Astrocyte of the spinal cord (primary cell): ENCODE measurements at places on chromosomes 6 and 20.

DNA sequence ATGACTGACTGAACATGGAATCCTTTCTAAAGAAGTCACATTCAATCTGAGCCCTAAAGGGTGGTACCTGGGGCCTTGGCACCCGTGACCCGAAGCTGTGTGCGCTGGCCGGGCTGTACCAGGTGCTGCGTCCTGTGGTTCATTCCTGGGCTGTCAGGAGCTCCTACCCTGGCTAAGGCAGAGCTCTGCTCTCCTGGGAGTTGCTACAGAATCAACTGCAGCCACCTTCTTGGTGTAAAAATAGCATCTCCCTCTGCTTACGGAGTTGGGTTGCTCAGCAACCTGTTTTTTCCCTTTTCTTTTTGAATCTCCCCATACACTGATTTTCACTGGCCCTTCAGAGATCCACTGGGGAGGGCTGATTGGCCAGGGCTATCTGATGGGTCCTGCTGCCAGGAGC is 236.6 kb upstream of the PDE10A start:
- DNase-seq, result no peak

GRCh38 chr6:90896075-90896547 is 309.2 kb upstream of the MAP3K7 start:
- no peak for DNase-seq

GRCh38 chr6:136969930-136970329 is 47.8 kb downstream of the SLC35D3 start:
- no peak for DNase-seq

GRCh38 chr20:43955750-43956191 is 41.1 kb downstream of the TOX2 start:
- DNase-seq, result no peak

GRCh38 chr20:25220810-25221591 is 25.5 kb downstream of the ENTPD6 start:
- DNase-seq, result no peak

DNA sequence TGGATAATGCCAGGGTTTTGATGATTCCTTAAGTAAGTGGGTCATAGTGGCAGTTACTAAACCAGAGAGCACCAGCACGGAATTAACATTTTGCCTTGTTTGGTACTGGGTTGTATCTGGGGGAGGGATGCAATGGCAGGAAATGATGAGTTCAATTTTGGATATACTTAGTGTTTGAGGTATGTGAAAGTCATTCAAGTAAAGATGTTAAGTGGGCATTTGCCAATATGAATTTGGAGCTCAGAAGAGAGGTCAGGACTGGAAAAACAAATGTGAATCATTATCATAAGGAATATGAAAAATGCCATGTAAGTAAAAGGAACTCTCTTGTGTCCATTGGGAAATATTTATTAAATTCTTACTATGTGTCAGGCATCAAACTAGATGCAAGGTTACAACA is 6.2 kb downstream of the PXT1 start:
- peak; percentile 43 for DNase-seq

- DNase-seq, result no peak
Measured at GRCh38 chr6:145809785-145810184, 4.8 kb downstream of the FBXO30 start.

GRCh38 chr6:153092082-153093013 is 38.7 kb downstream of the RGS17 start:
- DNase-seq, result peak; percentile 92

DNA sequence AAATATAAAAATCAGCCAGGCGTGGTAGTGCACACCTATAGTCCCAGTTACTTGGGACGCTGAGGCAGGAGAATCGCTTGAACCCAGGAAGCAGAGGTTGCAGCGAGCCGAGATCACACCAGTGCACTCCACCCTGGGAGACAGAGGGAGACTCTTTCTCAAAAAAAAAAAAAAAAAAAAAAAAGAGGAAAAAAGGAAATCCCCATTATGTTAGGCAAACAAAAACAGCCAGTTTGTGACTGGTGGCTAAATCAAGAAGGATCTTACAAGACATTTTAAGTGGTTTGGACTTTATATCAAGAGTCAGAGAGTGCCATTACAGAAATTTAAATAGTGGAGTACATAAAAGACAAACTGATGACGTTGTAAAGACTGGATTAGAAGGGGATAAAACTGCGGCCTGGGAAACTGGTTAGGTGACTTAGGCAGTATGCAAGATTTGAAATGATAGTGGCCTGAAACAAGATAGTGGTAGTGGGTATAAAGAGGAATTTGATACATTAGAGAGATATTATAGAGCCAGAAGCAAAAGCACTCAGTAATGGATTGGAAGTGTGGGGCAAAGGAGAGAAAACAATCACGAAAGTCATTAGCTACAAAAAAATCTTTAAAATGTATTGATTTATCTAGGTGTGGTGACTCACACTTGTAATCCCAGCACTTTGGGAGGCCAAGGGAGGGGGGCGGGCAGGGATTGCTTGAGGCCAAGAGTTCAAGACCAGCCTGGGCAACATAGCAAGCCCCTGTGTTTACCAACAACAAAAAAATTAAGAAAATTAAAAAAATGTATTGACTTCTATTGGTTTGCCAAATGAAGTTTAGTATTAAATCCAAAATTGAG is 1.7 kb upstream of the MYO6 start:
- DNase-seq, result no peak

- DNase-seq, result no peak
Measured at GRCh38 chr6:45803071-45803470, 212.6 kb downstream of the CLIC5 start.

DNA sequence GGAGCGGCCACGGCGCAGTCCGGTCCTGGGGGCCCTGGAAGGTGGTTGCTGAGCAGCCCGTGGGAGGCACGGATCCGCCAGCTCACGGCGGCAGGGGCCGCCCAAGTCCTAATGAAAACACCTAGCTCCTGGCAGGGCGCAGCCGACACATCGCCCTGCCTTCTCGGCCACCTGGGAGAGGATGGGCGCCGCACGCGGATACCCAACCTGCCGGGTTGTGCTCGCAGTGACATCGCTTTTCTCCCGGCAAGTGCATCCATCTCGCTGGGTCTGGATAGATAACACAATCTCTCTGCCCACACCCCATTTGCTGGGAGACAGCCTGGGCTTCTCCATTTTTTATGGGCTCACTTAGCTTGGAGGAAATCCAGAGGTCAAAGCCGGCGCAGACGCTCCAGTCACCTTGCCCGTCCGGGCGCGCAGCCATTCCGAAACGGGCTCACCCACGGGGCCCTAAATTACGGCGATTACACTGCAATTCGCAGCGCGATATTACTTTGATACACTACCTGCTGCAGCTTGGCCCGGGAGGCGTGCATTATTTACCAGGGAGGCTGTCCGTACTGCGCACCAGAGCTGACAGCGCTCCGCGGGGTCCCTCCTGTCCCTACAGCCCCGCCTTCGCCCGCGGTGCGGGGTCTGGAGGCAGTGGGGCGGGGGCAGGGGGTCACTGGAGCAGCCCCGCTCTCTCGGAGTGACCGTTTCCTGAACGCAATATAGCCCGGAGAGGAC is 36.2 kb upstream of the CCDC167 start:
- DNase-seq, result no peak

DNA sequence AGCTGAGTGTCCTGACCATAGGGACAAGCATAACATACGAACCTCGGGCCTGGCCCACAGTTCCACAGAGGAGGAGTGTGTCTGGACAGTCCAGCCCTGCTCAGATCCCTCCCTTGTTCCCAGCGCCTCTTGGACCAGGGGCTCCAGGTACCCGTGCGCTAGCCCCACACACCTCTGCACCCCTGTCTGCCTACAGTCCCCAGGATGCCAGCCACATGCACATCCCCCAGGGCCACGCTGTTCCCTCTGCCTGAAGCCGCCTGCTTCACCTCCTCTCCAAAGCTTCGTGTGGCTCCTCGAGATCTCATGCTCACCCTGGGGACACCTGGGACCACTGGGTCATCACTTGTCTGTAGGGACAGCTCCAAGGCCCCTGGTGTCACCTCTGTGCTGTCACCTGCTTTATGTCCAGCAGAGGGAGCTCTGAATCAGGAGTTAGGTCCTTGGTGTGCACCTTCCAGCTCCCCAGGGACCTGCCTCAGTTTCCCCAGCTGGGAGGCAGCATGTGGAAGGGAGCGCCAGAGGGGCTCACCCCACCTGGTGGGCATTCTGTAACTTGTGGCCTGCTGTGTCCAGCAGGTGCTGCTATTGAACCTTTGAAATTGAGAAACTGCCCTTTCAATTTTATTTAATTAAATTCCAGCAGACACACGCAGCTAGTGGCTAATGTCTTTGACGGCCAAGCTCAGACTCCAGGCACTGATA is 7.3 kb upstream of the YTHDF1 start:
- peak; percentile 35 for DNase-seq

DNA sequence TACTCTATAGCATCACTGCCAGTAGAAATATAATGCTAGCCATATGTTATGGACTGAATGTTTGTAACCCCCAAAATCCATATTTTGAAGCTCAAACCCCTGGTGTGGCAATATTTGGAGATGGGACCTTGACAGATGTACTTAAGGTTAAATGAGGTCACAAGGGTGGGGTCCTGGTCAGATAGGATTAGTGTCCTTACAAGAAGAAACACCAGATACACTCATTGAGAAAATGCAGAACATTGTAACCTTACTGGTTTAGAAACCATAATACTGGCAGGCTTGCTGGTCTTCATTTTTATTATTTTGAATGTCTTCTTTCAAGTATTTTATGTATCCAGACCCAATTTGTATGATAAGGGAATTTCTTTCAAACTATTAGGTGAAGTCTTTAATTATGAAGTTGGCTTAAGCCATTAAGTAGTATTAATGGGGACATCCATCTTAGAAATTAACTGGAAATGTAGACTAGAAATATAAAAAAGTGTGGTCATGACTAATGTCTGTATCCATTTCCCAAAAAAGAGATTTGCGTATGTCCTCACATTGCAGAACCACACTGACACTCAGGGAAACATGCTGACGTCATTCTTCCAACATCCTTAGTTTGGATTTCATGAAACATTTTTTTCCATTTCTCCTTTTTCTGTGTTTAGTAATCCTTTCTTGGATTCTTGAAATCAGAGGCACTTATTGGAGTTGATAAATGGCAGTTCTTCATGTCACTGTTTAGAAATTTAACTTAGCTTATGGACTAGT is 32.4 kb downstream of the SLC16A10 start:
- DNase-seq, result no peak

GRCh38 chr6:35562060-35562459 is 49.4 kb upstream of the TULP1 start:
- no peak for DNase-seq

- no peak for DNase-seq
Measured at GRCh38 chr20:49635166-49635565, 67.2 kb upstream of the PTGIS start.

DNA sequence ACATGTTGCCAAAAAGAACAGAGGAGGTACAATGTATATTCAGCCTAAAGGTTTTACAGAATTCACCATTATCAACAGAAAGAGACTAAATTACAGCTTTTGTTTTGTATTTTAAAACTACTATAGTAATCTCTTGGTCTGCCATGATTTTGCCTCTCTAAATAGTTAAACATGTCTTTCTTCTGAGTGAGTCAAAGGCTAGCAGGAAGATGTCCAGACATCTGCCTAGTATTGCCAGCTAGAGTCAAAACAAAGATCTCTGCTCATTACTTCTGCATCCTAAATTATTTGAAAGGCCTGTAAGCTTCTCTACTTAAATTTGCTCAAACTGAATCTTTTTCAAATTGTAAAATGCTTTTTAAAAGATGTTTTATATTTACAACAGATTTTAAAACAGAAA is 8.8 kb downstream of the ASF1A start:
- DNase-seq, result peak; percentile 47

- DNase-seq, result no peak
Measured at GRCh38 chr6:168376120-168376519, 56.5 kb upstream of the DACT2 start.

GRCh38 chr6:165769884-165770283 is 106.8 kb upstream of the PDE10A start:
- no peak for DNase-seq

DNA sequence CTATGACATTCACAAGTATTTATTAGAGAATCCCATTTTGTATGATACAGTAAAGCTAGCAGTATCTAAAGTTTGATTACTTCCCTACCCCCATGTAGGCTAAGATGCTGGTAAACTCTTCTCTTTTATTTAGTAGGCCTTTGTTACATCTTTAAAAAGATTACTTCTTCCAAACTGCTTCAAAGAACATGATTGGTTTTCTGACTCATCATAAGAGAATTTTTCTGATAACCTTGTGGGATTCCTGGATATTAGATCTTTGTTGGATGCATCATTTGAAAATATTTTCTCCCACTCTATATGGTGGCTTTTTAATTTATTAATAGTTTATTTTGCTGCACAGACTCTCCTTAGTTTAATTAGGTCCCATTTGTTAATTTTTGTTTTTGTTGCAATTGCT is 898.3 kb upstream of the ADGRB3 start:
- DNase-seq, result peak; percentile 39

DNA sequence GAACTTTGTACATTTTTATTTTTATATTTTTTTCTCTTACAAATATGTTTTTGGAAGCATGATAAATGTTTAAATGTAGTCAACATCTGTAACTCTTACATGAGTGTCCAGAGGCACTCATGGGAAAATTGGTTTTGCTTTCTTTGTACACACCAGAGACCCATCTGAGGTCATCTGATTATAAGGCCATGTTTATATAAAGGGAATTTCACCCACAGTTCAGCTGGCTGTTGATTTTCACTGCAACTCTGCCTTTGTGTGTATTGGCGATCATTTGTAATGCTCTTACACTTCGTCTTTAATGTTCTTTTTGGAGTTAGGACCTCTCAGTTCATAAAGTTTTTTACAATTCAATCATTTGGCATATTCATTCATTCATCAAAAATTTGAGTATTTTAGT is 28.1 kb downstream of the RIOK1 start:
- DNase-seq, result no peak

DNA sequence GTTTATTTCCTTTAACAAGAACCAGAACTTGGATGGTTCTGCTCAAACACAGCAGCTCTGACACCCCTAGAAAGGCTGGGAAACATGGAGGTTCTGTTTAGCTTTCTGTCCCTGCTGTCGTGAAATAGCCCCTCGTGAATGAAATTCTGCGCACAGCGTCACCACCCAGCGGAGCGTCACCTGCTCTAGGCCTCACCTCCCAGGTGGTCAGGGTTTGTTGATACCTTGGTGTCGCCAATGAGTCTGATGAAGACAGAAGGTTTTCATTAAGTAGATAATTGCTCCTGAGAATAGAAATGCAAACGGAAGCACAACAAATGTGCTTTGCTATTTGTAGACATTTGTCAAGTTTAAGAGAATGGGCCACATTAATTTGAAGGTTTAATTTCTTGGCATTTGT is 135.1 kb downstream of the EDN3 start:
- no peak for DNase-seq

GRCh38 chr6:47230579-47230978 is 79.1 kb downstream of the TNFRSF21 start:
- DNase-seq, result no peak

GRCh38 chr6:24272553-24272952 is 85.3 kb downstream of the DCDC2 start:
- no peak for DNase-seq

GRCh38 chr20:48563191-48563870 is 264.5 kb downstream of the PREX1 start:
- no peak for DNase-seq

DNA sequence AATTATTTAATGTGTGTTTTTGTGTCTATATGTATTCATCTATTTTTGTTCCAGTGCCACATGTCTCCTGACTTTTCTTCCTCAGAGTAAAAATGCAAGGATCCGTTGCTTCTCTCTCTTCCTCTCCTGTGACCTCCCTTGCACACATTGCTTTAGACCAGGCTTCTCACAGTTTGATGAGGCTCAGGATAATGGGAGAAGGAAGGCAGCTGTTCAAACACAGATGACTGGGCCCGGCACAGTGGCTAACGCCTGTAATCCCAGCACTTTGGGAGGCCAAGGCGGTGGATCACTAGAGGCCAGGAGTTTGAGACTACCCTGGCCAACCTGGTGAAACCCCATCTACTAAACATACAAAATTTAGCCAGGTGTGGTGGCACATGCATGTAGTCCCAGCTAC is 241.9 kb downstream of the SAMD5 start:
- DNase-seq, result no peak
